ENCODE measurements at places on chromosomes 5 and 9.

DNA sequence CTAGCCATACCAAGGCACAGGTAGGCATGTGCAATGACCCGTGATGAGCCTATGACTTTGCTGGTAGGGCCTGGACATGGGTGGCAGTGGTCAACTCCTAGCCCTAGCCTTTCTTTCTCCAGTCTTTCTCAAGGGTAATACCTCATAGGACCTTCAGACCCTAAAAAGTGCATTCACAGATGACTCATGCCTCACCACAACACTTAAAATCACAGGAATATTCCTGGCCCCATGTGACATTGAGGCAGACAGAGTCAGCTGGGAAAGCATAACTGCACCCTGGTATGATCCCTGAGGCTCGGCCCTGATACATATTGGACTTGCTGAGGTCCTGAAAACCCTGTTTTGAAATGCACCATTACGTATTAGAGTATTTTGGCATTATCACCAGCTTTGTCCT is 449.5 kb downstream of the HINT1 start:
- DNase-seq = no peak

- no peak for DNase-seq
Measured at GRCh38 chr5:999032-999501, 9.5 kb upstream of the NKD2 start.

DNA sequence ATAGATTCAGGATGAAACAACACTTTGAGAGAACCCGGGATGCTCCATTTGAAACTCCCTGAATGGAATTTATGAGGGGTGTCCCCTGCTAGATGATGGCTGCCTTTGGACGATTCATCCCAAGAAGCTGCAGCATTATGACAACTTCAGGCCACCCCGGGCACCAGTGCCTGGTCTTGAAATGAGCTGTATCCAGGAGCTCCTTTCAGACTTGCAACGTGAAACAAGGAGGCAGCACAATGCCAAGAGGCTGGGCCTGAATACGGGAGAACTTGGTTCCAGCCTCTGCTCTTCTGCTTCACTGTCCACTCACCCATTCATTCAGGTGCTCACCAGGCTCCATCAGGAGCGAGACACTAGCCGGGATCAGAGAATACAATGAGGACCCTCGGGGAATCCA is 78.3 kb downstream of the STK10 start:
- DNase-seq = no peak

DNA sequence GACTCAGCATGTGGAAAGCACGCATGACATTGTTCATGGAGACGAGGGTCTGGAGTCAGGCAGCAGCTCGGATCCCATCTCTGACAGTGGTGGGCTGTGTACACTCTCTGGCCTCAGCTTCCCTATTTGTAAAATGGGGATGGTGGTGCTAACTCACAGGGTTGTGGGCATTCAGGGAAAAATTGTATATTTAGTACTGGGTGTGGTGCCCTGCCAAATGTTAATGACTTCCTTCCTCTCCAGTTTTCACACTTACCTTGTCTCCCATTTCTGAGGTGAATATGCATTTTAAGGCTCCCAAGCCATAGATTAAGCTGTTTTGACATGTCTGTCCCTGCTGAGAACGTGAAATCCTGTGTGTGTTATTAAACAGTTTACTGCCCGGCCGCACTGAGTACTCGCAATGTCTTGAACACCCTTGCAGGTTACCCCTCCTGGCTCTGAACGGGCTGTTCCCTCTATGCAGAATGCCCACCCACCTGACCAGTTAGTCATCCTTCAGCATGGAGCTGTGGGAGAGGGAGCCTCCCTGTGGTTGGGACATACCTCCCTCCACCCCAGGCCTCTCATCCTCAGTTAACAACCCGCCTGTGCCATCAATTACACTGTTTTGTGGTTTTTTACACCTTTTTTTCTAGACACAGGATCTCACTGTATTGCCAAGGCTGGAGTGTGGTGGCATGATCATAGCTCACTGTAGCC is 25.8 kb downstream of the TJP2 start:
- DNase-seq = no peak

GRCh38 chr9:120741191-120741590 is 26.9 kb upstream of the MEGF9 start:
- DNase-seq = no peak

DNA sequence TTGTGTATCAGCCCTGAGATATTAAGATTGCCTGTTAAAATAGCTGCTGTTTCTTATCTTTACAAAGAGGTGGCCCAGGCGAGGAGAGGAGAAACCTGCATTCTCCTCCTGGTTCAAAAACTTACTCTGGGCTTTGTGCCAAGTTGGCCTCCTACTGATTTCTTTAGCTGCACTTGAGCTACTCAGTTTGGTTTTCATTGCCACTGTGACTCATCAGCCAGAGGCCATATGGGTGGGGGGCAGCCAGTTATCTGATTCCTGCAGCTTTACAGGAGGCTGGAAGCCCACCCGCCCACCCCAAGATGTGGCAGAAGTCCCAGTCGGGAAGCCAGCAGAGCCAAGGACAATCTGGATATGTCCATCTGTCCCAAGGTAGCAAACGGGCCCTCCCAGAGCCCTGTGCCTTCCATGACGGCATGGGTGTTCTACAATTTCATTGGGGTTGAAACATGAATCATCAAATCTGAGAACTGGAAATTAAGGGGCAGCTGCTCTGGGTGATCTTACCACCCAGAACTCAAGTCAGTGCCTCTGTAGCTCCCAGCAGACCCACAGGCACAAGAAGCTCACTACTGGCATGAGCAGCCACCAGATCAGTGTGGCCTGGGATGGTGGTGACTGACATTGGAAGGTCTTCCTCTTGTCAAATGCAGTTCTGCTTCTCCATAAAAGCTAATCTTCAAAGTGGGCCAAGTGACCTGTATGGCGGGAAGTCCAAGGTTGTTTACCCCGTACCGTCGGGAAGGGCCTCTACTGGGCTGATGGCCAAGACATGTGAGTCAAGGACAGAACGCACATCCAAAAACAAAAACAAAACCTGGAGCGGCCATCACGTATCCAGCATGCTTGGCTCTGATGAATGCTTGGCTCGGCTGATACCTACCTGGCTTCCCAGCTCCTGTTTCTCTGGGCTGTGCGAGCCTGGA is 15.6 kb downstream of the FCN2 start:
- DNase-seq = peak; percentile 49

DNA sequence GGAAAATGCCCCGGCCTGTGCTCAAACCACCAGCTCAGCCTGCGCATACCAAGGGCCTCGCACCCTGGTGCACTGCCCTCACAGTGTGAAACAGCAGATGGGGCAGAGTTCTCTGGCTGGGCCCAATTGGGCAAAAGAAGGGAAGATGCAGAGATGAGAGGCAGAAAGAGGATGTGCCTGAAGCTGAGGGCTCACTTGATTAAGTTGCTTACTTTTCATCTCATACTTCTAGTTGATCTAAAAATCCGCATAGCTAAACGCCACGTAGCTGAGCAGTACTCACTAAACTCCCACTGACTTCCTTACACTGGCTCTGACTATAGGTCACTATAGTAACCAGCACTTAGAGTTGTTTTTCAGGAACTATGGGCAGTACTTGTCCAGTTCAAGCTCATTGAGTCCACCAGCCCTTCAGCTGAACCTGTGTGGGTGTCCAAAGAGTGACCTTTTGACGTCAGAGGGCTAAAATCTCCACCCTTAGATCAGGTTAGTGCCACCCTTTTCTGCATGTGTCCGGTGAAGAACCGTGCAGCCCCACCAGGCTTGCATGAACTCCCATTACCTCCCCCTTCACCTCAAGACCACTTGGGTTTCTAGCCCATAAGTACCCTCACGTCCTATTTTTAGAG is 215.2 kb downstream of the AUH start:
- DNase-seq = no peak

- no peak for DNase-seq
Measured at GRCh38 chr5:25459082-25459481, 814.3 kb upstream of the CDH10 start.

Data from non-pigmented ciliary epithelial cell (primary cell).